Karpas-422 (cell line): ENCODE measurements at places on chromosomes 4 and X. TPM values are rescaled to one million over a fixed set of nuclear protein-coding genes. Genes with fewer than 3 reads are reported as not detected.

DNA sequence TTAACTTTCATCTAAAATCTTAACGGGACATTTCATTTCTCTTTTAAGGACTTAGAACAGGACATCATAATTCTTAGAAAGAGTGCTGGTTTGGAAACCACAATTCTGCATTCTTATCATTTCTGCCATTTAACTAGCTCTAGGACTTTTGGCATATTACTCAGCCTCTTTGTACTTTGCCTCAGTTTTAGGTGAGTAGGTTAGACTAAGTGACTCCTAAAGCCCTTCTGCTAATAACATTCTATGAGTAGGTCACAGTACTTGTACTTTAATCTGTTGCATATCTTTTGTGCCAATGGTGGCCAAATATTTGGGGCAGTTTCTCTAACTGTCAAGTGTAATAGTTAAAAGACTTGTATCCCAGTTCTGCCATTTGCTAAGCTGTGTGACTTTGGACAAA, 115.4 kb upstream of the NUDT6 start:
- H3K4me3 ChIP-seq, result no peak overlapping the region
- no peak for DNase-seq
- no peak overlapping the region for H3K27ac ChIP-seq

The BCORL1 gene
- total RNA-seq, result 3.5 and 5.3 TPM in 2 replicates

DNA sequence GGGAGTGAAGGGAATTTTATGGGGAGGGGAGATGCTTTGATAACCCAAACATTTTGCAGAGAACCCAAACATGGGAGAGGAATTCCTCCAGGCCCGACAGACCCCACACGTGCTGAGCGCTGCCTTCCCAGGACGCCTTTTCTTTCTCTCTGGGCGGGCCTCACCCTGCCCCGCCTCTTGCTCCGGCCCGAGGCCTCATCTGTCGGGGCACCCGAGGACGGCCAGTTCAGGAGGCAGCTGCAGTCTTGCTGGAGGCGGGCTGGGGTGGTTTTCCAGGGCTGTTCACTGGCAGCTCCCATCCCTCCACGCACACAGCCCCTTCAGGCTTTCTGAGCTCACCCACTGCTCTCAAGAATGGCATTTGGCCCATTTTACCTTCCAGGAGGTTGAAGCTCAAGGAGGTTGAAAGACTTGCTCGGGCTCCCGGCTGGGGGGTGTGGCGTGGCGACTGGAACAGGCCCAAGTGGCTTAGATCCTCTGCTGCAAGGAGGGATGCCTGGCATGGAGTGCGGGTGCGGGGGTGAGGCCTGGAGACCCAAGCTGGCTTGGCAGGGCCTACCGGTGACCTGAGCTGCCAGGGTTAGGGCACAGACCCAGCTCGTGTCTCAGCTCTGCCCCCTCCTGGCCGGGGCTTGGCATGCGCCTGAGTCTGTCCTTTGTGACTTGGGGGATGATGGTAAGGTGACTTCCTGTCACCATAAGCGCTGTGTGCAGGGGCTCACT, 99.2 kb downstream of the PSAPL1 start:
- no peak overlapping the region for H3K27ac ChIP-seq
- H3K4me3 ChIP-seq, result no peak overlapping the region
- DNase-seq, result peak; percentile 93

The CXorf65 gene
- total RNA-seq, result 0.36 TPM in 1 of 2 replicates, not detected in the other

DNA sequence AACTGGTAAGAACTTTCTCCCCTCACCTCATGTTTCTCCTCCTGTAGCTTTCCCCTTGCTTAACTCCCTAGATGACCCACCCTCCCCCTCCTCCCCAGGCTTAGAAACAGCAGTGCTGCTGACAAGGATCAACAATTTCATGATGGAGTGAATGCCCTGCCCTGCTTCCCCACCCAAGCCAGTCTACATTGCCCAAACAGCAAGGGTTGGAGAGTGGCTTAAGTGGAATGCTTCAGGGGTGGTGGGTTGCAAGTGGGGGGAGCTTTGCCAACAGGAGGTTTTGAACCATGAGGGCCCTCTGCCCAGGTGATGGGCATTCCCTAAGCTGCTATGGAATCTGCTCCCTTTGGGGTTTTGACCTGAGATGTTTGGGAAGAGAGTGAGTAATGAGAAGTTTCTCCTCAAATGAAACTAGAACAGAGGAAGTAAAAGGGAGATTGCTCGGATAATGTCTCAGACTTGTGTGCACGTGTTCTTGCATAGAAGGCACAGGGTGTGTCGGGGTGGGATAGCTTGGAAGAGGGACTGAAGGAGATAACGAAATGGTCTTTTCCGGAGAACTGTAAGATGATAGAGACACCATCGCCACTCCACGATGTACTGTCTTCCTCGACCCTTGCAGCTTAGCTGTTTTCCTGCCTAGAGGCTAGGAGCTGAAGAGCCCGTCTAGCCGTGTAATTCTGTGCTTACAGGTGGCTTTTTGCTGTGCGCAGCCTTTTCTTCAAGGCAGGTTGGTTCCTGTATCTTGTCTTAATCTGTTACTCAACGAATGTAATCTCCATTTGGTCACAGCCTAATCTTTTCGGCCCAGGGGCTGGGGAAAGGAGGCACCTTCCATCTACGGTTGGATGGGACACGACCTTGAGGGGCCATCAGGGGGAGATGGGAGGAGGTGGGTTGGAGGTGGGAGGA, 10.1 kb downstream of the GDPD2 start:
- DNase-seq, result no peak
- H3K36me3 ChIP-seq, result no peaks in the 10 kb centered on the region
- no peaks in the 10 kb centered on the region for H3K27me3 ChIP-seq
- peak overlapping the region; percentile 66 for H3K4me3 ChIP-seq
- peaks cover 20% of the 10 kb centered on the region for H3K4me1 ChIP-seq

The CDKL2 gene
- 0.11 TPM in 1 of 2 replicates, not detected in the other for total RNA-seq

The PAK3 gene
- not detected in 2 replicates for total RNA-seq

GRCh38 chr4:7767526-7767925, 172.1 kb downstream of the AFAP1 start:
- no peak overlapping the region for H3K4me3 ChIP-seq
- no peak for DNase-seq
- no peak overlapping the region for H3K27ac ChIP-seq
- H3K36me3 ChIP-seq, result no peaks in the 10 kb centered on the region

- H3K27me3 ChIP-seq, result no peaks in the 10 kb centered on the region
- no peak for DNase-seq
- no peak overlapping the region for H3K4me3 ChIP-seq
- no peak overlapping the region for H3K27ac ChIP-seq
- H3K4me1 ChIP-seq, result peaks cover 15% of the 10 kb centered on the region
- no peaks in the 10 kb centered on the region for H3K36me3 ChIP-seq
Measured at GRCh38 chrX:37641859-37642258, 43.7 kb upstream of the XK start.

GRCh38 chr4:101307899-101308298, 39.4 kb downstream of the PPP3CA start:
- H3K27me3 ChIP-seq, result no peaks in the 10 kb centered on the region
- no peak overlapping the region for H3K27ac ChIP-seq
- no peak for DNase-seq
- no peaks in the 10 kb centered on the region for H3K36me3 ChIP-seq
- no peaks in the 10 kb centered on the region for H3K4me1 ChIP-seq
- H3K4me3 ChIP-seq, result no peak overlapping the region

The GPRASP2 gene
- 0.97 and 1.6 TPM in 2 replicates for total RNA-seq

The BST1 gene
- not detected in 2 replicates for total RNA-seq

DNA sequence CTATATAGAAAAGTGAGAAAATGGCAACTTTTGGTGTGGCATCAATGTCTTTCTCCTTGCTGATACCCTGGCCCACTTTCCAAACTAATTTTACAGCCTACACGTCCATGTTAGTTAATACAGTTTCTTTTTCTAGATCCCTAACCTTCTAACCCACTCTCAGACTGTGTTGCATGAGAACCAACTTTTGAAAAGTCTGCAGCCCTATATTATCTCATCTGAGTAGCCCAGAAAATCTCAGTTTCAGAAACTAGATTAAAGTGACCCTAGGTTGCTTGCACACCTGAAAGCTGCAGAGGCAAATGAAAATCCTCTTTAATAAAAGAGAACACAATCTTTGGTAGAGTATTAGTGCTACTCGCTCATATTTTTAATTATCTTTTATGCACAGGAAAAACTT, 371.6 kb upstream of the EMCN start:
- no peak overlapping the region for H3K4me3 ChIP-seq
- no peaks in the 10 kb centered on the region for H3K4me1 ChIP-seq
- DNase-seq, result no peak
- H3K27ac ChIP-seq, result no peak overlapping the region

DNA sequence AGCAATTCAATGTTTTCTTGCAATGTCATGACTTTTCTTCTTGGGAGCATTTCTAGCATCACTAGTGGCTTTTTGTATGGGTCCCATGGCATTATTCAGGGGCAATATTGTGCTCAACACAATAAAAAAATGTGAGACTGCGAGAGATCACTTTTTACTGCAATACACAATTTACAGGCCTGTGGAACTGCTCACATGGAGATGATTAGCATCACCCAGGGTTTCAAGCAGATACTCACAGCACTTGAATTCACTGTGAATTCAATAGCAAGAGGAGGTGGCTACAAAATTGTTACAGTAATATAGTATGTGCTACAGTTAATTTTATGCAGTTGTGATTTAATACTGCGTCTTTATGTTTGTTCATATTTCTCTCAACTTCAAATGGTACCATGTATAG, 50.4 kb downstream of the TBC1D19 start:
- no peak overlapping the region for H3K27ac ChIP-seq
- no peaks in the 10 kb centered on the region for H3K36me3 ChIP-seq
- H3K4me3 ChIP-seq, result no peak overlapping the region
- no peaks in the 10 kb centered on the region for H3K27me3 ChIP-seq
- no peak for DNase-seq
- no peaks in the 10 kb centered on the region for H3K4me1 ChIP-seq

The GAGE13 gene
- total RNA-seq, result not detected in 2 replicates

The MSX1 gene
- total RNA-seq, result 4.5 and 10.2 TPM in 2 replicates

The FAM184B gene
- not detected in 2 replicates for total RNA-seq

The ALPK1 gene
- total RNA-seq, result 17.0 and 32.4 TPM in 2 replicates

- no peak overlapping the region for H3K4me3 ChIP-seq
- no peak for DNase-seq
- no peaks in the 10 kb centered on the region for H3K27me3 ChIP-seq
Measured at GRCh38 chr4:1488357-1488756, 82.1 kb upstream of the NKX1-1 start.

The SMR3B gene
- total RNA-seq, result not detected in 2 replicates

DNA sequence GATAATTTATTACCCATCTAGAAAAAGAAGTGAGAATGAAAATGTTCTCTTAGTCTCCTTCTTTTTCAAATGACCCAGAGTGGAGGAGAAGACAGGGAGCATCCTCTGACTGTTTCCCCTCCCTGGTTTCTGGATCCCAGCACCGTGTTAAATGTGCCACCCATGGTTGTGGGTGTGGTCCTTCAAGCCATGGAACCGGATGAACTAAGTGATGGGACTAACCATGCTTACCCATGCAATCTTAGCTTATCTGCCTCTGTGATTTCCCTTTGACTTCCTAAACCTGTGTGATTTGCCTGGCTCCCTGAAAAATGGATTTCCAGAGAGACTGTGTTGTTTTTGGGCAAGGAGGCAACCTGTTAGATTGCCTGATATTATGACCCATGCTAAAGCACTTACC, 437.1 kb downstream of the MAGEB5 start:
- no peak overlapping the region for H3K4me3 ChIP-seq
- H3K27ac ChIP-seq, result no peak overlapping the region
- peaks cover 6% of the 10 kb centered on the region for H3K4me1 ChIP-seq
- DNase-seq, result no peak
- H3K36me3 ChIP-seq, result no peaks in the 10 kb centered on the region
- H3K27me3 ChIP-seq, result no peaks in the 10 kb centered on the region

DNA sequence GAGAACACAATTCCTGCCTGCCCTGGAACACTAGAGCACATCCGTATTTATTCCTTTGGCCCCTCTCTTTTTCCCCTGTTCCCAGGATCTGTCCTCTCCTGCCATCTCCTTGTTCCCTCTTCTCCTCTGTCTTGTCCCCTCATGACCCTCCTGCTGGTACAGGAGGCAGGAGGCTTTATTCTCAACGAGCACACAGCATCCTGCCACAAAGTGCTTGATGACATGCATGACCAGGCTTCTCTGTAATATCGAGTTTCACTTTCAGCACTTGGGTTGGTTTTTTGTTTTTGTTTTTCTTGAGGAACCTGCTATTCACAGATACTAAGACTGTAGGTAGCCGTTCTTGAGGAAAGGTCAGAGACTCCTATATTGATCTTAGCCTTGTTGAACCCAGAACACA, 35.3 kb downstream of the NALF2 start:
- no peaks in the 10 kb centered on the region for H3K36me3 ChIP-seq
- DNase-seq, result no peak
- no peak overlapping the region for H3K27ac ChIP-seq
- H3K4me3 ChIP-seq, result no peak overlapping the region
- H3K27me3 ChIP-seq, result no peaks in the 10 kb centered on the region

The KLHL13 gene
- 1.4 and 3.6 TPM in 2 replicates for total RNA-seq

- H3K27ac ChIP-seq, result no peak overlapping the region
- H3K4me3 ChIP-seq, result no peak overlapping the region
- DNase-seq, result peak; percentile 67
- H3K36me3 ChIP-seq, result no peaks in the 10 kb centered on the region
- no peaks in the 10 kb centered on the region for H3K27me3 ChIP-seq
Measured at GRCh38 chrX:70454441-70455365, 10.1 kb downstream of the DLG3 start.

The ZDHHC9 gene
- 15.2 and 18.4 TPM in 2 replicates for total RNA-seq

DNA sequence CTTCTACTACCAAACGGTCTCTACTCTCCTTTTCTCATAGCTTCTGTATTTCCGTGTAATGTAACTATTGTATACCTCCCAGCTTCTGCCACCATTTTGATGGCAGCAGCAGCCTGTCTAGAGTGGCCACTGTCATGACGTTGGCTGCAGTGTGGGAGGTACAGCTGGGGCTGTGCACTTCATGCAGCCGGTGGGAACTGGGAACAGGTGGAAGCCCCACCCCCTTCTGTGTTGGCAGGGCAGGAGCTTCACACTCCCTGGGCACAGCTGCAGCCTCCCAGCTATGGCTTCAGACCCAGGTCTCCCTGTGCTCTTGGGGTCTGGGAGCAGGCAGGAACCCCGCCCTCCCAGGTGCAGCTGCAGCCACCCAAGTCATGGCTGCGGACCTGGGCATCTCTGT, 49.8 kb upstream of the SEC24B start:
- H3K27ac ChIP-seq, result no peak overlapping the region
- no peak for DNase-seq
- no peaks in the 10 kb centered on the region for H3K36me3 ChIP-seq
- H3K27me3 ChIP-seq, result no peaks in the 10 kb centered on the region
- H3K4me3 ChIP-seq, result no peak overlapping the region

DNA sequence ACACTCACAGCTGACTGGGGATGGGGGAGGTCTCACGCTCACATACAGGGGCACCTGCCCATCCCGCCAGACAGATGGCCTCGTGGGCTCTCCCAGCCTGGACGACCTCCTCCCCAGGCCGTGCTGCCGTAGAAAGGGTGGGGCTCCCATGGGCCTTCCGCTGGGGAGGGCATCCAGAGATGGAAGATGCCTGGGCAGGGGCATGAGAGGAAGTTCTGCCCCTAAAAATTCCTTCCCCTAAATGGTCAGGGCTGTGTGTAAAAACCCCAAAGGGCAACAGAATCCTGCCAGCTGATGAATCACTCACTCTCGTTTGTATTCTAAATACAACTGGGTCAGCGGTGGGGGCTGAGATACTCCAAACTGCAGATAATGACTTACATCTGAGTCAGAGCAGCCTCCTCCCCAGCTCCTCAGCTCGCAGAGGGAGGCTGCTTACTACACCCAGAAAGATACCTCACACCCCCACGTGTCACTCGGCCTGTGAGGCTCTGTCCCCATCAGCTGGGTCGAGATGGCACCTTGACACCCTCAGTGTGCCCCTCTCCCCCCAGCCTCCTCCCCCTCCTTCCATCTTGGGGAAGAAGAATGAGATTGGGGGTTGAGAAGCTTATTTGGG, 10.1 kb downstream of the WDR1 start:
- DNase-seq, result no peak
- peaks cover 10% of the 10 kb centered on the region for H3K36me3 ChIP-seq
- H3K4me1 ChIP-seq, result no peaks in the 10 kb centered on the region
- H3K4me3 ChIP-seq, result no peak overlapping the region
- no peaks in the 10 kb centered on the region for H3K27me3 ChIP-seq
- no peak overlapping the region for H3K27ac ChIP-seq
